ENCODE measurements at places on chromosomes 12 and 14. TPM values are rescaled to one million over a fixed set of nuclear protein-coding genes. Genes with fewer than 3 reads are reported as not detected.

Gene ADAM21
- 0.09 TPM for polyA plus RNA-seq

Gene TTC8
- 12.0 TPM for polyA plus RNA-seq

Gene CELA1
- polyA plus RNA-seq = 0.71 TPM

Gene BLTP3B
- polyA plus RNA-seq = 9.5 TPM

Gene GDF11
- 2.8 TPM for polyA plus RNA-seq

Gene ZC2HC1C
- polyA plus RNA-seq = 7.2 TPM

Gene KRT6C
- polyA plus RNA-seq = 23.5 TPM

DNA sequence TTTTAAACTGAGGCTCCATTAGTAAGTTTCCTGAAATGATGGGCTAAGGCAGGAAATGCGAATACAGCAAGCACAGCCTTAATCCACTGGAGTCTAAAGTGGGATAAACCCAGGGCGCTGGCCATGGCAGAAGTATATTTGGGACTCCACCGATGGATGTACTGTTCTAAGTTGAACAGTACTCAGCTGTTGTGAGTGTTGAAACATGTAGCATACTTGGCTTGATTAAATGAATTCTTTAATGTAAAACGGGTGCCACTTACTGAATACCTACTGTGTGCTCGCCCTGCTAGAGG, 996 bp downstream of the SSPN start:
- DNase-seq = no peak

DNA sequence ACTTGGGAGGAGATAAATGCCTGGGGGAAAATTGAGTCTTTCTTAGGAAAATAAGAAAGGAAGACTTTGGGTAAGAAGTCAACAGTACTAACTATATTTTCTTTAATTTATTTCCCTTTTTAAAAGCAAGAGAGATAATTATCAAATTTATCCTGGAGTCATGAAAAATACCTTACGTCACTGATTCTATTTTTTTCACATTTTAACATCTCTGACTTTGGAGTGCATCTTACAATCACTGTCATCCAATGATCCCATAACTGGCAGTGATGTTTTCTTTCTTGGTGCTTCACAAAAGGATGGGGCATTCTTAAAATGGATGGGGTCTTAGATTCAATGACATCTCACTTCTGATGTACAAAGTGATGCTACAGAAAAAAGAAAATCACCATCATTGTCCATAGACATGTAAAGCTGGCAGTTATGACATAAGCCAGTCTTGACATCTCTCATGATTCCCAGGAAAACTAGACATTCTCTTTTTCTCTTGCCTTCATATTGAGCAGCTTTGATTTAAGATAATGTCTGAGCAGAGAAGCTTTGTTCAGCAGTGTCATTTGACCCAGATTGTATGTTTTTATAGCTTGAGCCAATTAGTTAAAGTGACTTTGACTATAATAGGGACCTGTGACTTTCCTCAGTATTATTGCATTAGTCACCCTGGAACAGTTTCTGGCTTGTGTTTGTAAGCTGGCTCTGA, 236.2 kb downstream of the EGLN3 start:
- DNase-seq = no peak

DNA sequence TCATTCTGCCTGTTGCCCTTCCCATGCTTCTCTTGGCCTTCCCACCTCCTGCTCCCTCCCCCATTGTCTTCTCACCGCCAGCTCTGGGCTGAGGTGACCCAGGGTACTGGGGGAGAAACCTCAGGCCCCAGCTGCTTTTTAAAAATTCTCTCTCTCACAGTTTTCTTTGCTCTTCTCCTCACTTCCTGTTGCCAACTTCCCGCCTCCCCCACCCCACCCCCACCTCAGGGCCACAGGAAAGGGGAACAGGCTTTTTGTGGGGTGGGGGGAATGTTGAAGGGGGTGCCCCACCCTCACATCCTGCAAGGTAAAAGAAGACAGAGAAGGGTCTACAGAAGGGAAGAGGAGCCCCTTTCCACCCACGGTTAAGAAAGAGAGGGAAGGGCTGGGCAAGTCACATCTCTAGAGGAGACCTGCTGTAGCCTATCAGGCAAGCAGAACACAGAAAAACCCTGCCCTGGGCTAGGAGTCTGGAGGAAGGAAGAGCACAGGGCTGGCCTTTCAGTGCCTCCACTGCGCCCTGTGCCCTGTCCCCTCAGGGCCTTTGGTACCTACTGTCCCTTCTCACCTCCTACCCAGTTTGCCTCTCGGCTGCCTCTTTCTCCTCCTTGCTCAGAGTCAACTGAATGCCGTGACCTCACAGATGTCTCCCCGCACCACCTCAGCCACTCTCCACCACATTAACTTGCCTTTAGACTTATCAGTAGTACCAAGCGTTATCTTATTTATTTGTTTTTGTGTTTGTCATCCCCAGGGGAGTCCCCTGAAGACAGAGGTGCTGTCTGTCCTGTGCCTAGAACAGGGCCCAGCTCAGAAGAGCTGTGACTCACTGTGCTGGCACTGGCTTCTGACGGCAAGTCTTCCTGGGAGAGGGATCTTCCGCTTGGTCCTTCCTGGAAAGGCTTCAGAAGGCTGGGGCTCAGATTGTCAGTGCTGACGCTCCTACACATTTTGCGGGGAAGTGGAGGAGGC, 1.7 kb downstream of the ARHGAP9 start:
- no peak for DNase-seq

- no peak for DNase-seq
These were observed 3.6 kb downstream of the SRSF5 start for GRCh38 chr14:69770559-69770958.

DNA sequence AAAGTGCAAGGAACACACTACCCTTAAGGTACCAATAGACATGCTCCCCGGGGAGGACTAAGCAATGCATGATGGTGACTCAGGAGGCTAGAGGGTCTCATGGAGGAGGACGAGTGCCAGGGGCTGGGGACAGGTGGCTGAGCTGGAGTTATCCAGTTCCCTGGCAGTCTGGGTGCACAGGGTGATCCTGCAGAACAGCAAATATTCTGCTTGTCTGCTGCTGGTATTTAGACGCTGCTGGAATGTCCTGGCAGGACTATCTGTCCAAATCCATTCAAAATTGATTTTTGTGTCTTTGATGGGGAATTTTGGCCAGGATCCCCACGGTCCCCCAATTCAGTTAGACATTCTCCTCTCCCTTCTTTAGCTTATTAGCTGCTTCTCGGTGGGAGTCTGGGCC, 138.7 kb downstream of the C12orf75 start:
- no peak for DNase-seq

DNA sequence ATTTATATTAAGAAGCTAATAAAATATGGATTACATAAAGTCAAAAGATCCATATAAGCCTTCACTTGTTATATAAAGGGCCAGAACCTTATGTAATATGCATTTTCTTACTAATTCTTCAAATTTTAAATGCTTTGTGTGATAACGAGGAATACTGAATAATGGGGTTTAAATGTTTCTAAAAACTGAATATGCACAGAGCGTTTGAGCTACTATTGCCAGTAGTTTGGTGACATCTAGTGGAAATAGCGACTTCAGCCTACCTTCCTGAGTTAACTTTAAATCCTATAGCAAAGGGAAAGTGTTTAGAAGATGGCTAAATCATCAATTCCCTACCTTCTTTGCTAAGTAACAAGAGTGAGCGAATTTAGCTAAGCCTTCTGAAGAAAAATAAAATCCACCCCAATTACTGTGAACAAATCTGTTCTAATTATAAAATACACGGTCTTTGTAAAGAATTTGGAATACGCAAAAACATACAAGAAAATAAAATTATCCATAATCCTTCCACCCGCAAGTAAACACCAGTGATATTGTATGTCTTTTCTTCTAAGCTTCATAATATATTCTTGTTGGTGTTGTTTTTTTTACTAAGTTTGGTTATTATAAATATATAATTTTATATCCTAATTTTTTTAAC, 115.5 kb upstream of the G2E3 start:
- no peak for DNase-seq

- DNase-seq = peak; percentile 55
These were observed 6.7 kb downstream of the VASH1 start for GRCh38 chr14:76767681-76768656.

DNA sequence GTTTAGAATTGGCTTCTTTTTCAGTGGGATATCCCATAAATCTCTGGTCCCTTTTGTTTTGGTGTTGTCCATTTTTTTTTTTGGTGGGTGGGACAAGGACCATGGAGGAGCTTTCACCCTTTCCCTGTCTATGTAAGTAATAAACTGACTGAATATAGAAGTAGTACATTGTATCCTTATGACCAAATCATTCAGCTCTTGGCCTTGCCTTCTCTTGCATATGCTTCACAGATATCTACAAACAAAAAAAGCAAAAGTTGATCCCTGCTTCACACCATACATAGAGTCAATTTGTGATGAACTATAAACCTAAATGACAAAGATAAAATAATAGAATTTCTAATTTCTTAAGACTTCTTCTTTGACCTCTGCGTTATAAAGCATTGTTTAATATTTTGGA, 59.8 kb downstream of the SIX1 start:
- DNase-seq = peak; percentile 2

- DNase-seq = no peak
These were observed 117.5 kb upstream of the FKBP4 start for GRCh38 chr12:2677142-2677880.

DNA sequence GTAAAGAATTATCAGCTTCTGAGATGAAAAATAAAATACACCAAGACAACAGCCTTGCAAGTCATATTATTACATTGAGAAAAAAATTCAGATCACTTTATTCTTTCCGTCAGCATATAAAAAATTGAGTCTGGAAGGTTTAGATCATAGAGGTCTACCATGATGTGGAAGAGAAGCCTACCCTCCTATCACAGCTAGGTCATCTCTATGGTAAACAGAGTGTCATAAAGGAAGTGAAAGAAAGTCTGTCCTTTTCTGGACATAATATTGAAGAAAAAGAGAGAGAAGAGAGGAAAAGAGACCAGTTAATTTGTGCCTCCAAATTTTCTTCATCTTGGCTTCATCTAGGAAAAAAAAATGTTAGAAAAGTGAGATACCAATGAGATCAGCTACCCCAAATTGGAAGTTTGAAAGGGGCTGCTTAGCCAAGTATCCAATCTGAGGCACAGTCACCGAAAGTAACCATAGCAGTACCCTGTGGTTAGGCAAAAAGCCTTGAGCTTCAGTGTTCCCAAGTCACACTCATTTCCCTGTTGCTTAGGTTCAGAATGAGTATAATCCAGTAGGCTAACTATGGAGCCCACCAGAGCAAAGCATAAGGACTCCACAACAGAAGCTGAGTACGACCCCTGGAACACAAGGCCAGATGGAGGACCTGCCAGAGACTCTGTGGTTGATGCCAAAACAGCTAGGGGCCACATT, 38.1 kb downstream of the DUSP6 start:
- no peak for DNase-seq

DNA sequence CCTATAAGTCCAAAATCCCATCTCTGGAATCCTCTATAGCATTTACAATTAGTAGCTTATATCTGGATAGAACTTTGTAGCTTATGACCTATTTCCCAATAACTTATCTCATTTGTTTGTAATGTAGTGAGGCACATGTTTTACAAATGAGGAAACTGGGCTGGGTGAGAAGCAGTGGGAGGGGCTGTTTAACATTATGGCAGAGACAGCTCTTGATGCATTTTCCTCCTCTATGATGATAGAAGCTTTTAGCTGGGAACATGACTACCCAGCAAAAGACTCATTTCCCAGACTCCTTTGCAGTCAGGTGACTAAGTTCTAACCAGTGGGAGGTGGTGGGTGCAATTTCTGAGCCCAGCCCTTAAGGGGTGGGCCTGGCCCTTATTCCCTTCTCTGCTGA, 179.7 kb downstream of the TTC8 start:
- DNase-seq = no peak

- DNase-seq = no peak
These were observed 21.0 kb upstream of the CIPC start for GRCh38 chr14:77077040-77077439.

DNA sequence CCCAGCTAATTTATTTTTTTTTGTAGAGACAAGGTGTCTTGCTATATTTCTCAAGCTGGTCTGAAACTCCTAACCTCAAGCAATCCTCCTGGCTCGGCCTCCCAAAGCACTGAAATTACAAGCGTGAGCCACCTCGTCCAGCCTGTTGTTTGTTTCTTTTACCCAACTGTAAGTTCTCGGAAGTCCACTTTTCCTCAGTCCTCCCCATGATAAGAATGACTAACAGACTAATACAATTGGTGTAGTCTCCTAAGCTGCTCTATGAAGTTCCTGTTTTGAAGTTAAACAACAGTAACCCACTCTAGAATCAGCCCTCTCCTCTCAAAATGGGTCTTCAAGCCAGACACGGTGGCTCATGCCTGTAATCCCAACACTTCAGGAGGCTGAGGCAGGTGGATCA, 36.5 kb downstream of the HIGD1C start:
- DNase-seq = no peak

Measured in thymus (tissue), 14 donors.